SK-MEL-5 (cell line): ENCODE measurements at places on chromosomes 12 and 14. TPM values are rescaled to one million over a fixed set of nuclear protein-coding genes. Genes with fewer than 3 reads are reported as not detected.

Gene HOXC5
- not detected in 2 replicates for total RNA-seq

Gene AEBP2
- 15.5 and 18.9 TPM in 2 replicates for total RNA-seq

Gene FGD4
- 30.5 and 32.3 TPM in 2 replicates for total RNA-seq

Gene DTX1
- 0.95 and 1.1 TPM in 2 replicates for total RNA-seq

Gene ETFRF1
- 25.0 and 25.9 TPM in 2 replicates for total RNA-seq

Gene PCED1B
- total RNA-seq: 0.48 and 0.87 TPM in 2 replicates

Gene ZFHX2
- not detected in 2 replicates for total RNA-seq

Gene FAM181A
- total RNA-seq: not detected in 2 replicates

Gene RNF10
- total RNA-seq: 42.2 and 51.8 TPM in 2 replicates

Gene RPS6KA5
- total RNA-seq: 3.7 and 4.3 TPM in 2 replicates

Gene NFE2
- total RNA-seq: 0.32 TPM in 1 of 2 replicates, not detected in the other

Gene CIROP
- total RNA-seq: not detected in 2 replicates

Gene CMA1
- not detected in 2 replicates for total RNA-seq

Gene VDR
- 1.4 and 1.8 TPM in 2 replicates for total RNA-seq

Gene KLRC4
- 0.16 TPM in 1 of 2 replicates, not detected in the other for total RNA-seq

Gene GYS2
- not detected in 2 replicates for total RNA-seq

Gene ALKBH1
- 13.4 and 16.7 TPM in 2 replicates for total RNA-seq

Gene IFNG-AS1
- not detected in 2 replicates for total RNA-seq

Gene IL23A
- total RNA-seq: 0.34 TPM in 1 of 2 replicates, not detected in the other

Gene KITLG
- 10.3 and 12.5 TPM in 2 replicates for total RNA-seq

Gene PLEKHG7
- total RNA-seq: not detected in 2 replicates

Gene PTPRQ
- total RNA-seq: 0.08 TPM in 1 of 2 replicates, not detected in the other

Gene BDKRB2
- total RNA-seq: not detected in 2 replicates

Gene CLEC2A
- total RNA-seq: not detected in 2 replicates

Gene KRT1
- not detected in 2 replicates for total RNA-seq

Gene ABCD2
- 0.05 and 0.08 TPM in 2 replicates for total RNA-seq

Gene VWF
- total RNA-seq: 0.13 and 0.37 TPM in 2 replicates

Gene AGAP2
- total RNA-seq: 1.4 and 1.5 TPM in 2 replicates

Gene PPM1A
- 20.5 and 22.7 TPM in 2 replicates for total RNA-seq

Gene PAPLN
- total RNA-seq: not detected in 2 replicates
